ENCODE measurements at places on chromosomes 5 and 9. TPM values are rescaled to one million over a fixed set of nuclear protein-coding genes. Genes with fewer than 3 reads are reported as not detected.

PCDHGA2 gene
- polyA plus RNA-seq = 0.46 TPM

CBY3 gene
- polyA plus RNA-seq = 0.07 TPM

ASTN2 gene
- polyA plus RNA-seq = 5.8 TPM

PLAC8L1 gene
- polyA plus RNA-seq = 1.5 TPM

NUTM2F gene
- polyA plus RNA-seq = 0.05 TPM

HTR1A gene
- not detected for polyA plus RNA-seq

ZSWIM6 gene
- polyA plus RNA-seq = 9.0 TPM

CDX1 gene
- 1.3 TPM for polyA plus RNA-seq

MZB1 gene
- 380 TPM for polyA plus RNA-seq

SH3RF2 gene
- polyA plus RNA-seq = 2.4 TPM

PCDHGB5 gene
- 1.1 TPM for polyA plus RNA-seq

C1QTNF3 gene
- polyA plus RNA-seq = 25.1 TPM

LCN15 gene
- 0.43 TPM for polyA plus RNA-seq

CDO1 gene
- 1.7 TPM for polyA plus RNA-seq

MYOZ3 gene
- 0.25 TPM for polyA plus RNA-seq

PRUNE2 gene
- polyA plus RNA-seq = 2.0 TPM

MIGA2 gene
- 43.0 TPM for polyA plus RNA-seq

SPEF2 gene
- 8.6 TPM for polyA plus RNA-seq

CYLC2 gene
- polyA plus RNA-seq = 0.02 TPM

TRIM36 gene
- polyA plus RNA-seq = 2.0 TPM

Measured in thymus (tissue), 14 donors.